ENCODE measurements at places on chromosomes 2 and 18. TPM values are rescaled to one million over a fixed set of nuclear protein-coding genes. Genes with fewer than 3 reads are reported as not detected.

COBLL1 gene
- 3.0 TPM for total RNA-seq

SH2D6 gene
- total RNA-seq: 0.33 TPM

BOLL gene
- total RNA-seq: 0.05 TPM

RAX gene
- total RNA-seq: under 0.01 TPM

MALL gene
- total RNA-seq: 1.2 TPM

DNA sequence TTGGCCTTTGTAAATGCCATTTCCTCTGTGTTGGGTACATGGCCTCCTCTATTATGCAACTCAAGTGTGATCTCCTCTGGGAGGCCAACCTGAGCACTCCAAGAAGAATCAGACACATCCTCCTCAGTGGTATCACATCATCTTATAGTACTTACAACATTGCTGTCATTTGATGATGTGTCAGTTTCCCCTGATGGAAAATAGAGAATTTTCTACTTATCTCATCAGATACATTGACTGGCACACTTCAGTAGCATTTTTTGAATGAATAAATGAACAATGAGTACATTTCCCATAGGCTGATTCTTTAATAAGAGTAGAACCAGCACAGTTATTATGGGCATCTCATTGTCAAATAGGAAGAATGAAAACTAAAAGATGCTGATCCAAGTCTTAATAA, 86.6 kb upstream of the NXPH2 start:
- DNase-seq: no peak

Measured in thymus (tissue), 14 donors.